ENCODE measurements at places on chromosomes 12 and 14. TPM values are rescaled to one million over a fixed set of nuclear protein-coding genes. Genes with fewer than 3 reads are reported as not detected.

TGFB3 gene
- total RNA-seq = 7.4 TPM

DNA sequence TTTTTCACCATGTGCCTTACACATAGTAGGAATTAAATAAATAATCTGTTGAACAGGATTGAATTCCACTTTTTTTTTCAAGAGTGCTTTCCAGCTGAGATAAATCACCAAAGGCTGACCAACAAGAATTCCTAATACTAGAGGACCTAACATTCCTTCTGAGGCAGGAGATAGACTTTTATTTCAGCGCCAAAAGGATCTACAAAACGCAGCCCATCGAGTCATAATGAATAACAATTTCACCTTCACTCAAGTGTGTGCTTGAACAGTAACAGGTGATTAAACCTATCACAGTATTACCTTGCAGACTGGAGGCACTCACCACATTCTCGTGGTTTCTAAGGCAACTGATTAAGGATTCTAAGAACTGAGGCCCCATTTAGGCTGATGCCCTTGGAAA is 224.3 kb upstream of the ATP2B1 start:
- H3K4me3 ChIP-seq = no peak overlapping the region
- H3K27ac ChIP-seq = no peak overlapping the region
- no peaks in the 10 kb centered on the region for H3K36me3 ChIP-seq
- H3K27me3 ChIP-seq = no peaks in the 10 kb centered on the region

- no peak overlapping the region for H3K4me3 ChIP-seq
- no peak for DNase-seq
- H3K27ac ChIP-seq = no peak overlapping the region
- no peaks in the 10 kb centered on the region for H3K4me1 ChIP-seq
Observed at GRCh38 chr14:62956413-62956812, 88.8 kb downstream of the KCNH5 start.

GRCh38 chr14:75240781-75241180 is 37.8 kb upstream of the FOS start:
- DNase-seq = no peak
- no peak overlapping the region for H3K27ac ChIP-seq
- H3K27me3 ChIP-seq = no peaks in the 10 kb centered on the region

GRCh38 chr12:4032924-4033615 is 159.9 kb upstream of the PARP11 start:
- no peaks in the 10 kb centered on the region for H3K36me3 ChIP-seq
- no peaks in the 10 kb centered on the region for H3K27me3 ChIP-seq
- peaks cover 12% of the 10 kb centered on the region for H3K4me1 ChIP-seq
- no peak overlapping the region for H3K4me3 ChIP-seq

- H3K4me1 ChIP-seq = peaks cover 3% of the 10 kb centered on the region
- H3K27ac ChIP-seq = no peak overlapping the region
- peaks cover 5% of the 10 kb centered on the region for H3K36me3 ChIP-seq
- no peaks in the 10 kb centered on the region for H3K27me3 ChIP-seq
- H3K4me3 ChIP-seq = no peak overlapping the region
Observed at GRCh38 chr12:1197264-1198018, 206.4 kb downstream of the ERC1 start.

ADAM20 gene
- 0.72 TPM for total RNA-seq

SUDS3 gene
- total RNA-seq = 29.9 TPM
